Activated CD4-positive, alpha-beta T cell treated with anti-CD3 and anti-CD28 coated beads for 1 hour (primary cell): ENCODE measurements at places on chromosomes 1 and 21.

- DNase-seq = no peak
These were observed 888 bp upstream of the COL18A1 start for GRCh38 chr21:45403825-45404729.

GRCh38 chr1:83716641-83717040 lies 282.3 kb downstream of the TTLL7 start:
- DNase-seq = no peak

GRCh38 chr1:205774198-205775014 lies 876 bp downstream of the RAB29 start:
- DNase-seq = peak; percentile 19

GRCh38 chr1:151259351-151259750 lies 4.8 kb downstream of the PSMD4 start:
- no peak for DNase-seq

- peak; percentile 26 for DNase-seq
These were observed 4.1 kb upstream of the AGTRAP start for GRCh38 chr1:11731691-11732283.

GRCh38 chr1:159173320-159173719 lies 1.9 kb downstream of the CADM3 start:
- no peak for DNase-seq

GRCh38 chr1:203577766-203578491 lies 48.7 kb upstream of the ATP2B4 start:
- no peak for DNase-seq
